ENCODE measurements at places on chromosomes 13 and 19.

DNA sequence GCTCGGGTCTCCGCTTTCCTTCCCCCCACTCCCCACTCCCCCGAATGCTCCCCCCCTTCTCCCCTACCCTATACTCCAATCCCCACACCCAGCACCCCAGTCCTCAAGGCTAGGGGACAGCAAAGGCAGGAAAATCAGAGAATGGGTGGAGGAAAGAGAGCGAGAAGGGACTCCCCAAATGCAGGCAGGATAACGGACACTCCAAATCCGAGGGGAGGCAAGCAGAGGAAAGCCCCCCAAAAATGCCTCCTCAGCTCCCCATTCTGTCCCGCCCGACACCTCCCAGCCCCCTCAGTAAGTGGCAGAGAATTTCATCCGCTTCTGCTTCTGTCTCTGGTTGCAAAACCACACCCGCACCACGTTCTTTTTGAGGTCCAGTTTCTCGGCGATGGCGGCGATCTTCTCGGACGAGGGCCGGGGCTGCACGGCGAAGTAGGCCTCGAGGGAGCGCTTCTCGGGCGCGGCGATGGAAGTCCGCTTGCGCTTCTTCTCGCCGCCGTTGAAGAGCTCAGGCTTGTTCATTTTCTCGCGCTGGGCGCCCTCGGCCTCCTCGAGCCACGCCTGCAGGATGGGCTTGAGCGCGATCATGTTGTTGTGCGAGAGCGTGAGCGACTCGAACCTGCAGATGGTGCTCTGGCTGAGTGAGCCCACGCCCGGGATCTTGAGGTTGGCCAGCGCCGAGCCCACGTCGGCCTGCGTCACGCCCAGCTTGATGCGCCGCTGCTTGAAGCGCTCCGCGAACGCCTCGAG lies 2.1 kb downstream of the POU4F1 start:
- no peak for DNase-seq

- DNase-seq = no peak
Observed at GRCh38 chr13:47039106-47039505, 142.3 kb upstream of the HTR2A start.

GRCh38 chr13:40172878-40173277 lies 493.6 kb downstream of the FOXO1 start:
- DNase-seq = no peak

- DNase-seq = no peak
Observed at GRCh38 chr13:107102676-107103075, 534.7 kb upstream of the ARGLU1 start.

- no peak for DNase-seq
Observed at GRCh38 chr13:44017756-44018309, 138.1 kb downstream of the LACC1 start.

- DNase-seq = no peak
Observed at GRCh38 chr13:36764957-36765356, 54.1 kb upstream of the RFXAP start.

GRCh38 chr13:89584058-89584620 lies 1763.3 kb upstream of the MIR17HG start:
- no peak for DNase-seq

DNA sequence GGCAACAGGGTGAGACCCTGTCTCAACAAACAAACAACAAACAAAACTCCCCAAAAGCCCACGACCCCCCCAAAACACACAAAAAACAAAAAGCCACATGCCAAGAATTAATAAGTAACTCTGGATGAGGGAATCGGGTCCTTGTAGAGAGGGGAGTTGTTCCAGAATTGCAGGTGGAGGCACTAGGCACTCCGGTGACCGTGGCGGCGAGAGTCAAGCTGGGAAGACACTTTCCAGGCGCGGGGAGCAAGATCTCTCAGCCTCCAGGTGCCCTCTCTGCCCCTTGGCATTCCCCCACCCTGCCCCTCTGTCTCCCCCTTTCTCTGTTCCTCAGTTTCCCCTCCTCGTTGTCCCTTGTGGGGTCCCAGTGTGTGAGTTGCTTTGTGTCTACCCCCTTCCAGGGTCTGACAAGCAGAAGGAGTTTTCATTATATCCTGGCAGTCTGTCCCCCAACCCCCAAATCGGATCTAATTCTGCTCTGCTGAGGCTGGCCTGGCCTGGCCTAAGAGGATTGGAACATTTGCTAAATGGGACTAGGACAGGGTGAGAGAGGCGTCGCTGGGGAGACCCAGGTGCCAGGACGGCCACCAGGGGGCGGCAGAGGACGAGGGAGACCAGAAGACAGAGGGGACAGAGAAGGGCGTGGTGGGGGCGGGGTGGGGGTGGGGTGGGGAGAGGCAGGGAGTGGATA lies 8.3 kb upstream of the CRX start:
- no peak for DNase-seq

- DNase-seq = no peak
Observed at GRCh38 chr13:67772807-67773453, 542.8 kb upstream of the PCDH9 start.

GRCh38 chr13:95403349-95404140 lies 102.3 kb upstream of the ABCC4 start:
- no peak for DNase-seq

- no peak for DNase-seq
Observed at GRCh38 chr13:36758345-36758744, 60.7 kb upstream of the RFXAP start.

DNA sequence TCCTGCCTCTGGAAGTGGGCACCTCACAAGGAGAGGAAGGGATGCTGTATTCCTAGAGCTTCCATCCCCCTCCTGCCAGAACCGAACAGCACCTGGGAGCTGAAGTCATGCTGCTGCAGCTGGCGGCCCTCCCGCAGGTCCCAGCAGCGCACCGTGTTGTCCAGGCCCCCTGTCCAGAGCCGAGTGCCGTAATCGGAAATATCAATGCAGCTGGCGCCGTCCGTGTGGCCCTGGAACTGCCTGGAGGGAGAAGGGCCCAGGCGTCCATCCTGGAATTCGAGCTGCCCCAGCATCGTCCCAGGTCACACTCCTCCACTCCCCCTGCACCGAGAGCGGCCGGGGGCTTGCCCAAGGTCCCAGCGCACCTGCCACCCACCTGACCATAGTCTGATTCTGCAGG lies 23.7 kb downstream of the TLE2 start:
- no peak for DNase-seq

GRCh38 chr19:7545904-7546303 lies 10.4 kb downstream of the PNPLA6 start:
- DNase-seq = no peak

- DNase-seq = no peak
Observed at GRCh38 chr13:74839656-74840055, 642.3 kb downstream of the TBC1D4 start.

- no peak for DNase-seq
Observed at GRCh38 chr13:95160112-95160906, 140.9 kb downstream of the ABCC4 start.

DNA sequence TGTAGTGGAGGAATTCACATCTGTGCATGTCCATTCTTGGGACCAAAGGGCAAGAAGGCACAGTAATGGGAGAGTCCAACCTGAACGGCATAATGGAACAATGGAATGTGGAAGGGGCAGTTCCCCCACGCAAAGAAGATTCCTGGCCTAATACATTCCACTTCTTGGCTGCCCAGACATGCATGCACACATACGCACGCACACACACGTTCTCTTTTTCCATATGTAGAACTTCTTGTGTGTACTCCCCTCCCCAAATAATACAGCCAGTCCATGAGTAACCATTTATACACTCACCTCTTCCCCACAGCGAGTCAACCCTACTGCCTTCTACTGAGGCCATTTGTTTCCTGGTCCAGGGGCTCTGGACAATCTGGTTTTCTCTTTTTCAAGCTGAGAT lies 6.0 kb upstream of the STK24 start:
- no peak for DNase-seq

- no peak for DNase-seq
Observed at GRCh38 chr13:113832631-113833030, 31.2 kb downstream of the GAS6 start.

DNA sequence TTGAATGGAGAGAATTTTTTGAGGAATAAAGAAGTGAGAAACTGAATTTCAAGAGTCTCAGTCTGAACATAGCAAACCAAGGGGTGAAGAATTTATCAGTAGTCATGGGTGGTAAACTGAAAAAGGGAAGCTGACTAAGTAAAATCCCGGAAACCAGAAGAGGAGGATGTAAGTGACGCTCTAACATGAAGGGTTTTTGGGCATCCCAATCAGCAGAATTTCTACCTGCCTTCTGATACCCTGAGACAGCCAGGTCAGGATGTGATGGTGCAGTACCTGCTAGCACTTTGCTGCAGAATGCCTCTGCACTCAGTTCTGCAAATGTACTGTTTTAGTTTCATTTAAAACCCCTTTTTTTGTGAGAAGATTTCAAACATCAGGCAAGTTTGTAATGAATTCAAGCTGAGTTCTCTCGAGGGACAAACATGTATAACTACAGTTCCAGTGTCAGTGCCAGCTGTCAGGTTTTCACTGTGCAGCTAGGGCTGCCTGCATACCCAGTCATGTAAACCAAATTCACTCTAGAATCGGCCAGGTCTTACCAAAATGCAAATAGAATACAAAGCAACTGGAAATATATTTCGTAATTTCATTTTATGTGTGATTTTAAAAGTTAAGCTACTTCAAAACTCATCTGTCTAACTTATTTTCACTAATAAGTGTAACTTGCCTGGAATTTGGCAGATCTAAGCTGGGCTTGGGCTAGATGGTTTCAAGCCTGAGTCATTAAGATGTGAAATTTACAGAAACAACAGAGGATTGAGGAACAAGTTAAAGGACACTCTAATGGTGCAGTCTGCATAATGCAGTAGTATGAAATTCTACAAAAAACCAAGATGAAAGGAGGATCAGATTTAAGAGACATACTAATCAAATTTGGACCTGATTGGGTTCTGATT lies 13.8 kb downstream of the METTL21C start:
- DNase-seq = no peak

DNA sequence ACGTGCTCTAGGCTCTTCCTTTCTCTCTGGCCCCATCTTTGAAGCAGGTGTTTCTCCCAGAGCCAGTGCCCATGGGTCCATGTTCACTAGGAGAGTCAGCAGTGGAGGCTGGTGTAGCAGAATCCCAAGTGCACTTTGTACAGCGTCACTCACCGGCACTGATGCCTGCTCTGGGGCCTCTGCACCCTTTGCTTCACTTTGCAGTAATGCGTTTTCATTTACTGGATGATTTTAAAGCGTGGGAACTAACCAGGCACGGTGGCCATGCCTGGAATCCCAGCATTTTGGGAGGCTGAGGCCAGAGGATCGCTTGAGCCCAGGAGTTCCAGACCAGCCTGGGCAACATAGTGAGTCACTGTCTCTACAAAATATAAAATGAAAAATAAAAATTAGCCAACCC lies 30.7 kb downstream of the SLC25A42 start:
- no peak for DNase-seq

- no peak for DNase-seq
Observed at GRCh38 chr13:108777421-108778420, 148.3 kb downstream of the MYO16 start.

GRCh38 chr19:38714354-38714778 lies 29.9 kb downstream of the CAPN12 start:
- DNase-seq = no peak

DNA sequence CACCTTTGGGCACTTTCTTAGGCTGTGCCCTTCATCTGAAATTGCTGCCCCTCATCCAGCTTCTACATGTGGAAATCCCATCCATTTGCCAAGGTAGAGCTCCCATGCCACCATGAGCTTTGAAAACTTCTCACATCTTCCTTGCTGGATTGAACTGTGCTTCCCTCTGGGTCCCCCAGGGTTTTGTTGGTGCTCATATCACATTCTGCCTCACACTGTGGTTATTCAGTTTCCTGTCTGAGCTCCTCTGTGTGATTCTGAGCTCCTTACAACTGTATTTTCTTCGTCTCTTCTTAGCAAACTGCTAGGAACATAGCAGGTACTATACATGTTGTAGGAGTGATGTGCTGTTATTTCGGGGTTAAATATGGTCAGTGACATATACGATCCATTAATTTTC lies 74.9 kb upstream of the KL start:
- no peak for DNase-seq

DNA sequence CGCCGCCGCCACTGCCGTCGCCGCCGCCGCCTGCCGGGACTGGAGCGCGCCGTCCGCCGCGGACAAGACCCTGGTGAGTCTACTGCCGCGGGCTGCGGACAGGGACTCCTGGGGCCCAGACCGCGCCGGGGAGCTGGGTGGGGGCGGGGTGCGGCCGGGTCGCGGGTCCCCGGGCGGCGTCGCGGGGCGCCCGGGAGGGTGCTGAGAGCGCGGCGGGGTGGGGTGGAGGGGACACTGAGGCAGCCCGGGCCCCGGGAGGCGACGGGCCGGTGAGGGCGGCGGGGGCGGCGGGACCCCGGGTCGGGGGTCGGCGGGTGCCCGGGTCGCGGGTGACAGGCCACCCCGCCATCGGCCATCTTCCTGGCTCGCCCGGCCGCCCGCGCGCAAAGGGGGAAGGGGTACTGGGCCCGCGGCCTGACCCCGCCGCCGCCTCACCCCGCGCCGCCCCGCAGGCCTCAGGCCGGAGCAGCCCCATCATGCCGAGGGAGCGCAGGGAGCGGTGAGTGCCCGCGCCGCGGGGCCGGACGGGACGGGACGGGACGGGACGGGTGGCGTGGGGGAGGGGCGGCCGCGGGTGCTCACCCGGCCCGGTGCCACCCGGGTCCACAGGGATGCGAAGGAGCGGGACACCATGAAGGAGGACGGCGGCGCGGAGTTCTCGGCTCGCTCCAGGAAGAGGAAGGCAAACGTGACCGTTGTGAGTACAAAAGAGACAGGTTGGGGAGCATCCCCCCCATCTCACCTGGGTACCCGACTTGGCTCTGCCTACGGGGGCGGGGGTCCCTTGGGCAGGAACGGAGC lies 489 bp downstream of the CCNE1 start:
- no peak for DNase-seq

- DNase-seq = no peak
Observed at GRCh38 chr19:48878196-48879024, 6.2 kb downstream of the PPP1R15A start.

GRCh38 chr13:42950181-42950580 lies 41.9 kb downstream of the EPSTI1 start:
- no peak for DNase-seq

GRCh38 chr13:109208522-109208921 lies 577.9 kb downstream of the IRS2 start:
- no peak for DNase-seq

GRCh38 chr19:2270157-2270422 lies 11.9 kb downstream of the PEAK3 start:
- DNase-seq = no peak

- DNase-seq = no peak
Observed at GRCh38 chr19:11781295-11782057, 14.7 kb downstream of the ZNF441 start.

GRCh38 chr19:13209484-13210338 lies 59.5 kb downstream of the IER2 start:
- no peak for DNase-seq

GRCh38 chr13:33453936-33454335 lies 168.4 kb upstream of the STARD13 start:
- DNase-seq = no peak

DNA sequence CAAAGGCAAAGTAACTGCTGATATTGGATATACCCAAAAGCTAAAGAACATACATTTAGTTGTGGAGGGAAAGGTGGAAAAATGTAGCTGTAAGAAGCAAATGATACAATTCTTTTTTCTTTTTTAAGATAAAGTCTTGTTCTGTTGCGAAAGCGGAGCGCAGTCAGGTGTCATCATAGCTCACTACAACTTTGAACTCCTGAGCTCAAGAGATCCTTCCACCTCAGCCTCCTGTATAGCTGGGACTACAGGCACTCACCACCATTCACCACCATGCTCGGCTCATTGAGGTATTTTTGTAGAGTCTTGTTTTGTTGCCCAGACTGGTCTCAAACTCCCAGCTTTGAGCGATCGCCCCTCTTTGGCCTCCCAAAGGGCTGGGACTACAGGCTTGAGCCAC lies 38.0 kb downstream of the TBC1D4 start:
- no peak for DNase-seq

GRCh38 chr13:27442071-27442647 lies 8.2 kb downstream of the MTIF3 start:
- no peak for DNase-seq

Measured in D721Med (cell line).